Regular cardiac myocyte (primary cell): ENCODE measurements at places on chromosomes 11 and 22. TPM values are rescaled to one million over a fixed set of nuclear protein-coding genes. Genes with fewer than 3 reads are reported as not detected.

SVIP gene
- 4.5 and 40.3 TPM in 2 replicates for total RNA-seq

OR51A4 gene
- under 0.01 TPM in 1 of 2 replicates, not detected in the other for total RNA-seq

C11orf86 gene
- total RNA-seq: not detected in 2 replicates

FDX1 gene
- total RNA-seq: 7.9 and 14.0 TPM in 2 replicates

CLDN5 gene
- 2.5 and 2.8 TPM in 2 replicates for total RNA-seq

PNPLA5 gene
- under 0.01 TPM in 1 of 2 replicates, not detected in the other for total RNA-seq

GPR83 gene
- total RNA-seq: under 0.01 TPM in 1 of 2 replicates, not detected in the other

RGL4 gene
- not detected in 2 replicates for total RNA-seq
